DND-41 (cell line): ENCODE measurements at places on chromosomes 5 and 9.

DNA sequence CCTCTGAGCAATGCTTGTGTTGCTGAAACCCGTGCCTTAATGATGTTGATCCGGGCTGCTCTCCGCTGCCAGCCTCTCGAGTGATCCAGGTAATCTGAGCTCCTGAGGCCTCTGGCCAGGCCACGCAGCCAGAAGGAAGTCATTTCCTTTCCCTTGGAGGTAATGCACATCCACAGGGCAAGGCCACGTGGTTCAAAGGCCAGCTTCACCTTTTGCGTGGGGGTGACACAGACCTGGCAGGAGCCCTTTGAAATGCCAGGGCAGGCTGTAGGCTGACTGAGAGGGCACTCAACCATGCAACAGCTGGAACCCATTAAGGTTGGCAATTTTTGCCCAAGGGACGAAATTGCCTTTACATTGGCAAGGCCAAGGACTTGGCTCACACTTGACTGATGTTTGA lies 80.4 kb downstream of the LIX1 start:
- no peak overlapping the region for H3K4me3 ChIP-seq
- H3K27me3 ChIP-seq: no peaks in the 10 kb centered on the region
- H3K4me1 ChIP-seq: no peaks in the 10 kb centered on the region
- DNase-seq: no peak
- no peaks in the 10 kb centered on the region for H3K36me3 ChIP-seq
- no peak overlapping the region for H3K27ac ChIP-seq

DNA sequence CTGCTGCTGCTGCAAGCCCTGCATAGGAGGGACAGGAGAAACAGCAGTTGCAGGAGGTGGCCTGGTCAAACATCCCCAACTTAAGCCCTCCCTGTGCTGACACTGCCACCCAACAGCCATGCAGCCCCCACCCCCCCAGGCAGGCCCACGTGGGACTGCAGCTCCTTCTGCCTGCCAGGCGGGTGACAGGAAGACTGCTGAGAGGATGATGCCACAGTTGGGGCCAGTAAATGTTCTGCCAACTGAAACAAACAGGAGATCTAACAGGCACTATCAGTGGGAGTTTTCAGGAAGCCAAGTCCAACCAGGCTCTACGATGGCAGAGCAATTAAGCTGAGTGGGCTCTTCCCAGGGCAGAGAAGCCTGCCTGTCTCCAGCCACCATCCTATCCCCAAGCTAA lies 31.1 kb downstream of the DIRAS2 start:
- H3K36me3 ChIP-seq: no peaks in the 10 kb centered on the region
- no peak for DNase-seq
- no peak overlapping the region for H3K4me3 ChIP-seq
- no peaks in the 10 kb centered on the region for H3K4me1 ChIP-seq
- no peak overlapping the region for H3K27ac ChIP-seq

DNA sequence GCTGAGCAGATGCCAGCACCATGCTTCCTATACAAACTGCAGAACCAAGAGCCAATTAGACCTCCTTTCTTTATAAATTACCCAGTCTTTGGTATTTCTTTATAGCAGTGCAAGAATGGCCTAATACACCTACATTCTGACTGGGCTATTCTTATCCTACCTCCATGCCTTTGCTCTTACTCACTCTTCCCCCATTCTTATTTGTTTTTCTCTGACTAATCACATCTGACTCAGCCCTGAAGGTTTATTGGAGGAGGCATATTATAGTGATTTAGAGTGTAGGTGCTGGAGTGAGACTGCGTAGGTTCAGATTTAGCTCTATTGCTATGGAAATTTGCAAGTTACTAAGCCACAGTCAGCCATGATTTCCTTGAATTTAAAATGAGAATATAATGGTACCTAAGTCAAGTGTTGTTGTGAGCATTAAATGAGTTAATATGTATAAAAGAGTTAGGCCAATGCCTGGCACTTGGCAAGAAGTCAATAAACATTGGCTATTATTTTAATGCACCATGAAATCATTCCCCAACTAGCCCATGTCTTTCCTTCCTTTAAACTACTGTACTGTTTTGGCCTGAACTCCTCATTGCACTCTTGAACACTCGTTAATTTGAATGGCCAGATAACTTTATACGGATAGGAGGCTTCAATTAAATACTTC lies 531.2 kb upstream of the ZNF608 start:
- no peak overlapping the region for H3K27ac ChIP-seq
- H3K4me1 ChIP-seq: no peaks in the 10 kb centered on the region
- no peaks in the 10 kb centered on the region for H3K27me3 ChIP-seq
- no peak for DNase-seq

DNA sequence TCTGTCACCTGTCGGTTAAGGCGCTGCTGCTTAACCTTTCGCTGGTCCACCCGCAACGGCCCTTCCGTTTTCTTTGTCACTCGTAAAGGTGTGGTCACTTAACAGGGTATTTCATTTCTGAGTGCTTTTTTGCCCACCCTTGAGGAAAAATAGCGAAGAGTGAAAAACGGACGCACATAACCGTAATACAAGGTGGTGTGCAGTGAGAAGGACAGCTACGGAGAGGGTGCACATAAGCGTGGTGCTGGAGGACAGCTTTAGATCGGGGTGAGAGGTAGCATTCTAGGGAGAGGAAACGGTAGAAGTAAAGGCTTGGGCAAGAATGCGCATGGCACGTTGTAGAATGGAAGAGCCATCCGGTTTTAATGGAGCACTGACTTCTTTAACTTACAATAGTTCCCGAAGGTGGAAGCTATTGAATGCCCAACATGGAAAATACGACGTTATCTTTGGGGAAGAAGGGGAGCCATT lies 761 bp downstream of the CCT5 start:
- no peaks in the 10 kb centered on the region for H3K27me3 ChIP-seq
- peaks cover 43% of the 10 kb centered on the region for H3K4me1 ChIP-seq
- H3K4me3 ChIP-seq: peak overlapping the region; percentile 72
- H3K27ac ChIP-seq: peak overlapping the region; percentile 95
- DNase-seq: peak; percentile 39
- H3K36me3 ChIP-seq: peaks cover 46% of the 10 kb centered on the region

- no peak overlapping the region for H3K4me3 ChIP-seq
- H3K27me3 ChIP-seq: no peaks in the 10 kb centered on the region
- no peak for DNase-seq
- no peaks in the 10 kb centered on the region for H3K36me3 ChIP-seq
- no peak overlapping the region for H3K27ac ChIP-seq
- H3K4me1 ChIP-seq: no peaks in the 10 kb centered on the region
Observed at GRCh38 chr9:124197177-124198095, 60.3 kb upstream of the NEK6 start.

DNA sequence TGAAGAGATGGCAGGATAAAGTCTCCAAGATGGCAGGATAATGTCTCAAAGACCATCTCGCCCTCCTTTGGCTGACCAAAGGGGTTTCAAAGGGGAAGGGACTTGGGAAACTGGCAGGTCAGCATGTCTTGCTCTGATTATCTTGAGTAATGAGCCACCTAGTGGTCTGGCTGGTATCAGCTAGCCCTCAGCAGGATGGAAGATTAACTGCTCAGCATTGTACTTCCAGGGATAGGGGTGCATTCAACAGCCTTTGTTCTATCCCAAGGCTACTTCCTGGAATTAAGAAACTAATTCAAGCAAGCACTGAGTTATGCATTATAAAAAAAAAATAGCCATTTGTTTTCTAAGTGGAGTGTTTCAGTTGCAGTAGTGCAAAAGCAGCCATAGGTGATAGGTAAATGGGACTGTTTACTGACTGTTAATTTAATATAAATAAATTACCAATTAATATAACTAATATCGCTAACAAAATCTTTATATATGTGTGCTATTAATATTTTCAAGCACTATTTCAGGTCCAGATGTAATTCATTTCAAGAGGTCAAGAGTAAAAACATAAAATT lies 555.5 kb downstream of the CDH9 start:
- no peaks in the 10 kb centered on the region for H3K36me3 ChIP-seq
- H3K4me1 ChIP-seq: no peaks in the 10 kb centered on the region
- H3K27me3 ChIP-seq: no peaks in the 10 kb centered on the region

DNA sequence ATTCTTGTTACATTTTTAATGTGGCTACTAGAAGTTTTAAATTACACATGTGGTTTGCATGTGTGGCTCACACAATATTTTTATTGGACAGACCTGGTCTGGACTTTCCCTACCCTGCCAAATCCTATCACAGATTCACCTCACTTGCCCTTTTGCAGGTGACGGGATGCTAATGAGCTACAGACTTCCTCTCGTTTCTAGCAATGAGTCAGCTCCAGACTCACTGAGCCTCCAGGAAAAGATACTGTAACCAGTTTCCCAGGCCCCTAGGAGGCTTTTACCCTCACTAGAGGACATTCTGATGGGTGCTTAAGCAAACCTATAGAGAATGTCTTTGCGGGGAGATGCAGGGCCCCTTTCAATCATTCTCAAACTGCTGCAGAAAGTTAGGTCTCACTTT lies 135.4 kb downstream of the WDR41 start:
- no peak overlapping the region for H3K4me3 ChIP-seq
- H3K4me1 ChIP-seq: no peaks in the 10 kb centered on the region
- no peak for DNase-seq
- no peaks in the 10 kb centered on the region for H3K36me3 ChIP-seq
- H3K27ac ChIP-seq: no peak overlapping the region

DNA sequence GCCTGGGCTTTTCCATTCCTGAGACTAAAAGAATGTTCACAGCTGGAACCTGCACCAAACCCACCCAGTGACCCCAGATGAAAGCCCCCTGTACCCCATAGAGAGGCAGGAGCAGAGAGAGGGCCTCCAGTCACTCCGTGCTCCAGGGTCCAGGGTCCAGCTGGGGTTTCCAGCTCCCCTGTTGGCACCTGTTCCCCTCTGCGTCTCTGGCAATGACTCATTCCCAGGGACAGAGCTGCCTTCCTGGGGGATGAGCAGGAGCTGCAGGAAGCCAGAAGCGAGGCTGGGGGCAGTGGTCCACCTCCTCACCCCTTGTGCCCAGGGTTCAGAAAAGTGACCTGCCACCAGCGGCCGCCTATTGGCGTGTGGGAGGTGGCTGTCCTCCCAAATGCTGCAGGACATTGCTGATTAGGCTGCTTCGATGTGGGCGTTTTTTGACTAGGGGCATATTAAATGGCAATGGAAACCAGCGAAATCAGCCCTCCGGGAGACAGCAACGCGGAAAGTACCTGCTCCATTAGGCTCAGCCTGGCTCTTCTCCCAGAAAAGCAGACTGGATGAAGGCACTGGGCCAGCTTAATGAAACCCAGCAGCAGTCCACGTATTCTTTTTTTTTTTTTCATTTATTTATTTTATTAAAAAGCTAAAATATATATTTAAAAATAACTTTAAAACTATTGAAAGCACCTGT lies 97.4 kb downstream of the DAP start:
- no peaks in the 10 kb centered on the region for H3K27me3 ChIP-seq
- no peaks in the 10 kb centered on the region for H3K36me3 ChIP-seq
- H3K4me1 ChIP-seq: no peaks in the 10 kb centered on the region
- DNase-seq: no peak

GRCh38 chr5:66161356-66161755 lies 17.3 kb downstream of the SREK1 start:
- no peak overlapping the region for H3K4me3 ChIP-seq
- no peak for DNase-seq
- H3K36me3 ChIP-seq: peaks cover 96% of the 10 kb centered on the region

DNA sequence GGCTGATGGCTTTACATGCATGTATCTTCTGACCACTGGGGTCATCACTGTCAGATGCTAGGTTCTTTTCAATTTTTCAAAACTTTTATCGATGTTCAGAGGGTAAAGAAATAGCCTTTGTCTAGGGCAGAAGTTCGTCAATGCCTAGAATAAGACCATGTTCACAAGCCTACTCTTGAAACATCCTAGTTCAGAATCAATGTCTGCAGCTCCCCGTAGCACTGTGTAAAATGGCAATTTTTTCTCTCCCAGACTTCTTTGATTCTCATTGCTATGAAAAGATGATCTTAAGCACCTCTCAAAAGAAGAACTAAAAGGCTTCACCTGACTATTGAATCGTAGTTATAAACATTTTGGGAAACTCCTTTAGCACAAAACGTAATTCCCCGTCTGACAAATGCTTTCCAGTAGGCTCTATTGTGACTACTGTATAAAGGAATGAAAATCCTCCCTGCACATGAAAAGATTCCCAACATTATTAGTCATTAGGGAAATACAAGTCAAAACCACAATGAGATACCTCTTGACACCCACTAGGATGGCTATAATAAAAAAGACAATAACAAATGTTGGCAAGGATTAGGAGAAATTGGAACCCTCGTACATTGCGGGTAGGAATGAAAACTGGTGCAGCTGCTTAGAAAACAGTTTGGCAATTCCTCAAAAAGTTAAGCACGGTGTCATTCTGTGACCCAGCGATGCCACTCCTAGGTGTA lies 263.5 kb downstream of the ARHGAP26 start:
- H3K27ac ChIP-seq: no peak overlapping the region
- H3K4me1 ChIP-seq: peaks cover 9% of the 10 kb centered on the region
- DNase-seq: no peak

- H3K4me3 ChIP-seq: no peak overlapping the region
- H3K4me1 ChIP-seq: no peaks in the 10 kb centered on the region
- no peak for DNase-seq
- peaks cover 9% of the 10 kb centered on the region for H3K27me3 ChIP-seq
Observed at GRCh38 chr5:62111428-62111827, 194.6 kb upstream of the KIF2A start.

DNA sequence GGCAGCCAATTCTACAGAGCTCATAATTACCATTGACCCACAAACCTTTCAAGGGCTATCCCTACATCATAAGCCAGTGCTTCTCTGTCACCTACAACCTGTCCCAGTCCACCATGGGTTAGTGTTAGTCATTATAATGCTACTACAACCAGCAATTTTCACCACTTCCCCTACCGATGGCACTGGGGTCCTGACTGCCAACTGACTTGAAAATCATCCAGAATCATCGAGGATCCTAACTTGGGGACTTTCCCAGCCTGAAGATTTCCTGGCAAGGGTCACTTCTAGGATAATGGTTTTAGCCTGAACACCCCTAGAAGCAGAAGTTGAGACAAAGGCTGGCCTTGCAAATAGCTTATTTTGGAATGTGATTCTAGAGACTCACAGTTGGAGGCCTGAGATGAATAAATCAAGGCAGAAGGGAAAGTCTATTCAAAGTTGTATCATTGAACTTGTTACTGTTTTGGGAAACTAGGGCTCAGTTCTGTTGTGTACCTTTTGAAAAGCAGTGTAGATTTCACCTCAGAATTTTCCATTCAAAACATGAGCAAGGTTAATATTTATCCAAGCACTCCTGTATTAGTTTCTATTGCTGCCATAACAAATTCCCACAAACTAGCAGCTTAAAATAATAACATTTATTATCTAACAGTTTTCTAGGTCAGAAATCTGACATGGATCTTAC lies 633.0 kb downstream of the LRRC70 start:
- no peak overlapping the region for H3K27ac ChIP-seq
- DNase-seq: no peak
- no peak overlapping the region for H3K4me3 ChIP-seq

DNA sequence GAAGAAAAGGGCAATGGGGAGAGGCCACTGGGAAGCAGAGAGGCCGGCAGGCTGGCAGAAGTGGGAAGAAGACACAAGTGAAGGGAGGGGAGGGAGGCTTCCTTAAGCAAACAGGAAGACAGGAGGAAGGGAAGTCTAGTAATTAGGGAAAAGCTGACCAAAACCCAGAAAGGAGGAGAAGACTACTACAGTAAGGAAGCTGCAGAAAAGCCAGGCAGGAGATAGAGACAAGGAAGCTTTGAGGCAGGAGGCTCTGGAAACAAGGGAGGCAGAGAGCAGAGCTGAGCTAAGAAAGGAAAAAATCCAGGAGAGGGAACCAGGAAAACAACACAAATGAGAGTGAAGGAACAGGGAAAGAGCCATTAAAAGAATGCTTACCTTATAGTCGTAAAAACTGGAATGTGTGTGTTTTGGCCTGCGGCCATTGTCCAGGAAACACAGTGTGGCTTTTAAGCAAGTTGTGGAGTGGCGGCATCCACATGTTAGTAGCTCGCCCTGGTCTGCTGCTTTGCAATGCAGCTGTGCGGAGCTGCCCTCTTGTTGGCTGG lies 317.1 kb upstream of the CLINT1 start:
- DNase-seq: no peak
- no peak overlapping the region for H3K4me3 ChIP-seq
- H3K36me3 ChIP-seq: no peaks in the 10 kb centered on the region
- H3K27ac ChIP-seq: peak overlapping the region; percentile 82
- peaks cover 53% of the 10 kb centered on the region for H3K4me1 ChIP-seq
- H3K27me3 ChIP-seq: no peaks in the 10 kb centered on the region
